Kidney (tissue), 22 donors: ENCODE measurements at places on chromosomes 12 and 14.

- no peak for DNase-seq
These were observed 24.1 kb upstream of the PLEKHA5 start for GRCh38 chr12:19105463-19105862.

- peak; percentile 85 for DNase-seq
These were observed 4.3 kb downstream of the IRF2BPL start for GRCh38 chr14:77024171-77024691.

- no peak for DNase-seq
These were observed 206.9 kb downstream of the PELI2 start for GRCh38 chr14:56324856-56325699.

DNA sequence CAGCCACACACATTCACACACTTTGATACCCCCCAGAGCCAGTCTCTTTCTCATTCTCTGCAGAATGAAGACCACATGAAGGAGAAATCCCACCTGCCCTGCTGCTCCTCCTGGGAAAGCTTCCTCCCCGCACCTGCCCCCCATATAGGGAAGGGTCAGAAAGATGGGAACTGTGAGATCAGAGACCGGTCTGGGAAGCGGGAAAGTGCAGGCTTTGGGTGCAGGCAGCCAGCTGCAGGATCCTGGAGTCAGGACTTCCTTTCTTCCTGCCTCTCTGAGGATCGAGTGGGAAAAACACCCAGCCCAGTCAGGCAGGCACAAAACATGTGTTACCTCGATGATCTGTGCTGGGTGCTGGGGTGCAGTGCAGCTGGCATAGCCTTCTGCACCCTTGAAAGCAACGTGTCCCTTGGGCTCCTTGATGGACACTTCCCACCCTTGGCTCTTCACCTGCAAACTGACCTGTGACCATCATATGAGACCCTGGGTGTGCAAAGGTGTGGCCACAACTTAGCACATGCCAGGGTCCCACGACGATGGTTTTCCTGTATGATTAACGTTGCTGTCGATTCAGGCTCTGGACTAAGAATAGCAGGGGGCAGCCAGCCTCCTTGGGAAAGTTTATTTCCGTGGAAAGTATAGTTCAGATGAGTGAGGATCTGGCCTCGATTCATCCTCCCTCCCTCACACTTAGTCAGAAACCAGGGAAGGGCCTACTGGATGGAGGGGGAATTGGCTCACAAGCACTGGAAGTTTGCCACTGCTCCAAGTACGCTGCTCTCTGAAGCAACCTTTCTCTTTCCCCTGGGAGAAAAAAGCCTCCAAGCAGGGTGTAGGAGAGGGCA lies 105.4 kb upstream of the MED13L start:
- DNase-seq: peak; percentile 74

DNA sequence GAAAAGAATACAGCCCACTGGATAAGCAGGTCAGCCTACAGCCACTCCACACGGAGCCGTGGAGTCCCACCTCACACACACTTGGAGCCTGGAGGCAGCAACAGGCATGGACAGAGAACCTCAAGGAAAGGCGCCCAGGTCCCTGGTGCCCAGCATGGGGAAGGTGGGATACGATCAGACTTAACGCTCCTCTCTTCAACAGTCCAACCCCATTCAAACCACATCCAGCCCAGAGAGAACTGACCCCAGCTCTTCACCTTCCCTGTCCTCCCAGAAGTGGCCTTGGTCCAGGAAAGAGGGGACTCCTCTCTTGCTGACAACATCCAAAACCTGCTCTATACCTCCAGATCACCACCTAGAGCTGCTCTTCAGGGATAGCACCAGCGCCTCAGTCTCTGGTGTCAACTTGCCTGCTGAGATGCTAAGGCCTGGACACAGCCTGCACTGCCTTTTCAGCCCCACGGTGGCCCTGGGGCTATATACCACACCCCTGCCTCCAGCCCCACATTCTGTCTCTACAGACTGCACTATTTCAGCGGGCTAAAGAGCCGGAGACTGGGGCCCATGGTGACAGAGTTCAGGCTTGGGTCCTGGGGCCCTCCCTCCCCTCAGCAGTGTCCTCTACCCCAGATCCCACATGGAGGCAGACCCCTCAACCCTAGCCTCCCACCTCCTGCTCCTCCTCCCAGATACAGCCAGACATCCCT lies 7.0 kb downstream of the ADCY6 start:
- DNase-seq: no peak

GRCh38 chr12:117101953-117102799 lies 3.0 kb upstream of the TESC start:
- DNase-seq: no peak

DNA sequence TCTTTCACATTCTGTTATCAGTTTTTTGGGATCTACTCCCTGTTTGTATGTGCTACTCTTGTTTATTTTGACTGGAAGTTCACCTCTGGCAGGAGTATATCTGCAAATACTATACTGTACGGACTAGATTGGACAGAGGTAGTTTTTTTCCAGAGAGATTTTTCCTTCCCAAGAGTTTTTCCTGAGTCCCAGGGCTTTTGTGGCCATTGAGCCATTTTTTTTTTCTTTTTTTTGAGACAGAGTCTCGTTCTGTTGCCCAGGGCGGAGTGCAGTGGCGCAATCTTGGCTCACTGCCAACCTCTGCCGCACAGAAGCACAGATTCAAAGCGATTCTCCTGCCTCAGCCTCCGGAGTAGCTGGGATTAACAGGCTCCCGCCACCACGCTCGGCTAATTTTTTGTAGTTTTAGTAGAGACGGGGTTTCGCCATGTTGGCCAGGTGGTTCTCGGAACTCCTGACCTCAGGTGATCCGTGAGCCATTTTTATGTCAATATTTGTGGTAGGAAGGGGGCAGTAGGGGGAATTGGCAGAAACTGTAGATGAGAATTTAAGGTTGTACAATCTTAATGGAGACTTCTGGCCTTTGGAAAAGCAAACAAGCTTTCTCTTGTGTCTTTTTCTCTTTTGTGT lies 19.4 kb downstream of the KTN1 start:
- DNase-seq: peak; percentile 54

DNA sequence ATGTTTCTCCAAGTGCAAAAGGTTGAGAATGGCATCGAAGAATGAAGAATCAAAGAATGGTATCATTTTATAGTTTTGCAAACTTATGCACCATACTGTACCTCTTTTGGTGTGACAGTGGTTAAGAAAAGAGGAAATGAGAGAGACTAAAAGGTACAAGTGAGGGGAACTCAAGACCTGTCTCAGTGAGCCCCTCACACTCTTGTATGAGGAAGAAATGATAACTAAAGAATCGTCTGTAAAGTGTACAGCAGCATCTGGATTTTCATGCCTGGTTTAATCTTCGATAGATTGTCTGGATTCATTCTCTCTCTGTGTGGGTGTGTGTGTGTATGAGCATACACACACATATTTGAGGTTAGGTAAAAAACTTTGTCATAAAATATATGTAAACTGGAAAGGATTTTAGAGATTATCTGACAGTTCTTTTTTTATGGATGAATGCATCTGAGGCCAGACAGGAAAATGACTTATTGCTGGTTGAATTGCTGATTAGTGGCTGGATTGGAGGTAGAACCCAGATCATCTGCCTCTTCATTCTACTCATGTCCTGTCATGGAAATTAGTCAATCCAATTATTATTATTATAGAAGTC lies 16.0 kb upstream of the SLC38A2 start:
- no peak for DNase-seq

- DNase-seq: no peak
These were observed 80.4 kb upstream of the GPR68 start for GRCh38 chr14:91324606-91325575.

DNA sequence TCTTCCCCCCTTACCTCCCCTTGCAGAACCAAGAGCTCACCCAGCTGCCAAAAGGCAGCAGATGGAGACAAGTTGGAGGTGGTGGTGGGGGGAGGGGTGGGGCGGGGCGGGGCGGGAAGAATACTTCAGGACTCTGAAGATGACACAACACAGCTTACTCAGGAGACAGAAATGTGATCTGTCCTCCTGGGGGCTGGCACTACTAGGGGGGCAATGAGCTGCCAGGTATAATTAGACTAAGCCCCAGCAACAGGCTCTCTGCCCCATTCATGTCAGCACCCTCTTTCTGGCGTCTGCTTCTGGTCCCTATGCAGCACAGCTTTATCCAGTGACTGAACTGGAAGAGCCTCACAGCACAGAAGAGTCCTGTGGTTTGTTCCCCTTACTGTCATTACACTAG lies 407.0 kb downstream of the MED13L start:
- no peak for DNase-seq

- DNase-seq: no peak
These were observed 19.4 kb upstream of the EML1 start for GRCh38 chr14:99773521-99774497.
